Ovary (tissue), 10 donors: ENCODE measurements at places on chromosomes 6 and 20.

- DNase-seq, result no peak
Measured at GRCh38 chr6:69378326-69378725, 418.5 kb downstream of the LMBRD1 start.

GRCh38 chr6:18308070-18308735, 43.9 kb upstream of the DEK start:
- DNase-seq, result no peak

- DNase-seq, result no peak
Measured at GRCh38 chr6:38443352-38444144, 196.2 kb downstream of the BTBD9 start.

- no peak for DNase-seq
Measured at GRCh38 chr20:1465470-1466210, 1.0 kb downstream of the NSFL1C start.

DNA sequence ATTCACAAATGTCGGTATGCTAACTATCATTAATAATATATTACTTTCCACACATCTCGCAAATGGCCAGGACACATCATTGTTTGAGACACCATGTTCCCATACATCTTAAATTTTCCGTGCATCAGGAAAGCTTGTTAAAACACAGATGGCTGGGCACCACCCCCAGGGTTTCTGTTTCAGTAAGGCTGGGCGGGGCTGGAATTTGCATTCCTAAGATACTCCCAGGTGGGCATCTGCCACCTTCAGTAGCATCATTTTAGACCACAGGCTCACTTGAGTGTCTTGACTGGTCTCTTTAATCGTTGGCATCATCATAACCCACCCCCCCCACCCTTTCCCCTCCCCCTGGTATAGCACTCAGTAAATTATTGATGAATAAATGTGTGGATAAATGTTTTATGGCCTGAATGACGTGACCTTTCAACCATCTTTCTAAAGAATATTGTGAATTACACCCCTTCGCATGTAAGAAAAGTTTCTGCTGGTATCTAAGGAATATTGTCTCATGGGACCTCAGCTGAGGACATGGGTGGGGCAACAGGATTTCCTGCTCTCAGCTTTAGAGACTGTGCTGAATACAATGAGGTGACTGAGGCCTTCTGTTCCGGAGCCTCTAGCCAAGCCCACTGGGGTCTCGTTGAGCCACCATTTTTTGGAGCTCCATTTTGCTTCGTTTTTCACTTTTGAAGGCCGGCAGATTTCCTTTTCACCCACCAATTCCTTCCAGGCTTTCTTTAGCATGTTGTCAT, 124.1 kb upstream of the NEDD9 start:
- DNase-seq, result no peak

DNA sequence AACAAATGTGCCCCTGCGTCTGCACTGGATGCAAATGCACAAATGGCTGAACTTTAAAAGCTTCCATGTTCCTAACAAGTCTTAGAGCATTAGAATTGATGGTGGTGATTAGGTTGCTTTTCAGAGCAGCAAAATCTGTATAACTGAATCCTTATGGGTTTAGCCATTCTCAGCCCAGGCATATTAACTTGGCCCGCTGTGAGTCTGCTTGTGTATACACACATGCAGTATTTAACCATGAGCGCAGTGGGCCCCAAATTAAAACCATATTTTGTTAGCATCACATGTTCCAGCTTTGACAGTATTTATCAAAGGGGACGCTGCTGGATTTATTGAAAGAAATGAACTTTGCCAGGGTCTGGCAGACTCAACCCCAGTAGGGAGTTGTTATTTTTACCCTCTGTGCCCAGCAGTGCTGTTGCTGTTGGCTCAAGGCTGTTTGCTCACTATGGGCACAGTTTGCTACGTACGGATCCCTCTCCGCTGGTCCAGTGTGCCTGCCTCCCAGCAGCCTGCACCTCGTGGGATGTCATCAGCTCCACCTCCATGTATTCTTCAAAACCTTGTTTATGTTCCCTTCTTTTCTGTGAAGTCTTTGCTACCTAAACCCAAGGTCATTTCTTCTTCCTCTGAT, 144.7 kb downstream of the QRSL1 start:
- no peak for DNase-seq

GRCh38 chr6:112117554-112117953, 30.2 kb downstream of the FAM229B start:
- DNase-seq, result no peak

GRCh38 chr6:121849477-121849876, 414.0 kb downstream of the GJA1 start:
- peak; percentile 52 for DNase-seq

DNA sequence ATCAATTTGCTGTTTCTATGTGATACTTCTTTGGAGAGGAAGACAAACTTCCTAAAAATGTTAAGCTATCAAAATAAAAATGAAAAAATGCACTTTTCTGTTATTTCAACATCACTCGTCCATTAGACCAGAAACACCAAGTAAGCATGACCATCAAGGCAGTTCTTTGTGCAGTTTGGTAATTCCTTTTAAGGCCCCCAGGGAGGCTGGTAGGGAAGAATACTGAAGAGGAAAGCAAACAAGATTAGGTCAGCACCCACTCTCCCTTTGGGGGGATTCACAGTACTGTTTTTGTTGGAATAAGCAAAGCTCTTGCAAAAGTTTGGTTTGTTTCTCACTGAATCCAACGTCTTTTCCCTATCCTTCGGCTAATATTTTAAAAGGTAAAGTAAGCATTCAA, 206.8 kb upstream of the SLC35B3 start:
- DNase-seq, result no peak

DNA sequence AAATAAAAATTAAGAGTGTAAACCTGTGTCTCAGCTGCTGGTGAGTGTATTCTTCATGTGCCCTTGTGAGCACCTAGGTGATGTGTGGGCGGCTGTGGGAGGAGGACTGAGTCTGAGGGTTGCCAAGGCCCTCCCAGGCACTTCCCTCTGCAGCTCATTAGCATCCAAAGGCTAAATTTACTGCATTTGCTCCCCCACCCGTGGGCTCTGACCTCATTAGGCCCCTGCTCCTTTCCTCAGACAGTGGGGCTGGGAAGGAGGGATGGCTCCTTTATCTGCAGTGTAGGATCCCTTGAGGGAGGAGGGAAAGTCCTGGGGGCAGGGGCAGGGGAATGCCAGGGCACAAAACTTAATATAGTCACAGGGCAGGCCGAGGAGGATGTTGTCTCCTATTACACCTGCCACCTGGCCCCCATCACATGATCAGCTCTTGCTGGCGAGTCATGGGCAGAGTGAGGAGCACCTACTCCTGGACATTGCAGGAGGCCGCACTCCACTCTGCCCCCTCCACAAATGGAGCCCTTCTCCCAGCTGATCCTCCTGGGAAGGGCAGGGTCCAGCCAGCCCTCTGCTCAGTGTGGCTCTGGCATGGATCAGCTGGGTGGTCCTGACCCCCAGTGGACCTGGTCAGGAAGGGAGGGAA, 133.2 kb downstream of the MRPL14 start:
- DNase-seq, result no peak

DNA sequence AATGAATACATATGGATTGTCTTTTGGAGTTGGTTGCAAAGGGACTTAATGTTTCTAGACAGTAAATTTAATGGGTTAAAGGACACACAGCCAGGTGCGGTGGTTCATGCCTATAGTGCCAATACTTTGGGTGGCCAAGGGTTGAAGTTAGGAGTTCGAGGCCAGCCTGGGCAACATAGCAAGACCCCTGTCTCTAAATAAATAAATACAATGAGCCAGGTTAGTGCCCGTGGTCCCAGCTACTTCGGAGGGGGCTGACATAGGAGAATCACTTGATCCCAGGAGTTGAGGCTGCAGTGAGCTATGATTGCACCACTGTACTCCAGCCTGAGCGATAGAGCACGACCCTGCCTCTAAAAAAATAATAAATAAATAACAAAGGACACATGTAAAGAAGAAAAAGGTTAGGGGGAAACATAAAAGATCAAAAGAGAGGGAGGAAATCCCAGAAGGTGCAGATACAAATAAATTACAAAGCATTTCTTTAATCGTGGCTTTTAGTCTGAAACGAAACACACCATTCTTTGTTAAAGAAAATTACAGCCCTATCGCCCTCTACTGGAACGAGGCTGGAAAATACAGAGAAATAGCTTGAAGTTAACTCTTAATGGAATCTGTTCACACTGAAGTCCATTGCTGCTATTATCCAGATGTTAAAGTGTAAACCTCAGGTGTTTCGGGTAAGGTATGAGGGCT, 42.6 kb upstream of the SCML4 start:
- DNase-seq, result no peak

- DNase-seq, result no peak
Measured at GRCh38 chr6:68238097-68238601, 396.9 kb upstream of the ADGRB3 start.

DNA sequence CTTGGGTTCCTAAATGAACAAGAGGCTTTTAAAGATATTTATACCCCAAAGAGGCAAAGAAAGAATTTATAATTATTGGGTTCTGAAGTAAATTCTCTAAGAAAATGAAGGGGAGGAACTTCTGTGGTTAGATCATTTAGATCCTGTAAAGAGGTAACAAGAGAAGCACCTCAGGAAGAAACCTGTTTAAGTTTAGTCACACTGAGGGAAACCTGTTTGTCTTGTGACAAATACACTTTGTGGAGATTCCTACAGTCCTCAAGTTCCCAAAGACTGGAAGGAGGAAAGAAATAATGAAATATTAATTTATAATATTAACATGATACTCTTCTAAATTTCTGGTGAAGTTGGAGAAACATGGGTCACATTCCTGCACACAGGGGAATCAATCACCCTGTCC, 647.5 kb downstream of the EYS start:
- no peak for DNase-seq

- DNase-seq, result no peak
Measured at GRCh38 chr6:161407581-161407980, 133.7 kb upstream of the AGPAT4 start.

DNA sequence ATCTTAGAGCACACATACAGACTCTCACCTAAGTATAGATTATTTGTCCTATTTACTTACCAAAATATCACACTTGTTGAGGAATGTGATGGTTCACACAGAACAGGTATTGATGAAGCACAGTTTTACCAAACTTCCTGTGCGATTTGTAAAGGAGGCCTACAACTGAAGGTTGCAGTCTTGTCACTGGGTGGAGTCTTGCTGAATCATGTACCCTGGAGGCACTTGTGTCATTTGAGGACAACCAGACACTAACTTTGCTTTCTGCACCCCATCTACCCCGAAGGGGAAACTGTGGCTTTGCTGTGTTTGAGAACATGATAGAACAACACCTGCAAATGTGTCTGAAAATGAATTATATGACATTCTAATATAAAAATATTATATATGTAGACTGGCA, 32.4 kb upstream of the HINT3 start:
- DNase-seq, result no peak

GRCh38 chr6:5337573-5337972, 76.3 kb downstream of the FARS2 start:
- no peak for DNase-seq
